Fibroblast of upper back skin (primary cell): ENCODE measurements at places on chromosomes 4 and X.

DNA sequence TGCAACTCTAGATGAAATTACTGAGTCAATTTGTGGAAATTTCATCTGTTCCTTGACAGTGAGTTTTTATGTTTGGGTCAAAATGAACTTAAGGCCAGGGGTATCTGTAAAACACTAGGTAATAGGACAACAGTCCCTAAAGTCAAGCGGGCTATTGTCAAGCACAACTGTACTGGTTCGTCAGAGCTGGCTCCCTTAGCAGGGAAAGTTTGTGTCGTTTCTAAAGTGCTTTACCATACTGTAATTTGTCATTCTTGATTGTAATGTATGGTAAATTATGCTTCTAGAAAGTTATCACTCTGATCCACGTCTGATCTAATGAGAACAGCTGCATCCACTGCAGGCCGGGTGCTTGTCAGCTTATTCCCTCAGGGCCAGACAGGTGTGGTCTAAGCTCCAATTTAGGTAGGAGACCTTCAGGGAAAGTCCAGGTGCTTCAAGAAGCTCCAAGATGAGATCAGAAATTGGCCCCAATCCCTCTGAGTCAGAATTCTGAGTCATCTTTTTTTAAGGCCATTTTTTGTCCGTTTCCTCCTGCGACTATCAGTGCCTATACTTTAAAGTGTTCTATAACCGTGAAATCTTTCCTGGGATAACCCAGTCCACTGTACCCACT is 92.2 kb downstream of the PALLD start:
- DNase-seq = peak; percentile 77

DNA sequence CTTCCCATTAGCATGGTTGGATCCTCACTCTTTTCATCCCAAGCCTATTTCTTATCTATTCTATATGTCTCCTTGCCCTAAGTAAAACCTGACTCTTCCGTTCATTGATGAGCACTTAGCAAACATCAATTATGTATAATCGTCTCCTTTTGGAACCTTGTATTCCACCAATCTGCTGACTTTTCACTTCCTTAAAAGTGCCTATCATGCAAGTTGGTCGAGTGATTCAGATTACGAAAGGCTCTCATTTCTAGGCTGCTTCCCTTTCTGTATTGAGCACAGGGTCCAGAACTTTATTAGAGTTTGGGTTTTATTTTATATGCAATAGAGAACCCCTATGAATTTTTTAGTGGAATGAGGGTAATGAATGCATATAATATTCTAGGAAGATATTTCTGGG is 27.1 kb upstream of the ALB start:
- DNase-seq = no peak

GRCh38 chr4:113834298-113834697 is 72.8 kb upstream of the CAMK2D start:
- no peak for DNase-seq

GRCh38 chr4:120858776-120859175 is 63.8 kb downstream of the PRDM5 start:
- DNase-seq = no peak

DNA sequence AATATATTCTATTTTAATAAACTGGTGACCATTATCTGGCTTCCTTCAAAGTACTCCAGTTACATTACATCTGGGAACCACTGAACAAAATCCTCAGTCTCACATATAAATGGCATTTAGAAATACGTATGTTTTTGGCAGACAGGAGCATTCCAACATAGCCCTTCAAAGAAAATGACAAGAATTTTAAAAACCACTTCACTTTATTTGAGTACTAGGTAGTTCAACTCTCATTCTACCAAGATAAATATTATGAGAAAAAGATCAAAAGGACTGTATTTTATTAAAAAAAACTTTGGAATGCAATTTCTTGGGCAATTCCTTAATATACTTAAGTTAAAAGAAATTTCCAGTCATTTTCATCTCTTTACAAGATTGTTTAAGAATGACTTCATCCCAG is 17.6 kb downstream of the TNIP3 start:
- DNase-seq = peak; percentile 84

DNA sequence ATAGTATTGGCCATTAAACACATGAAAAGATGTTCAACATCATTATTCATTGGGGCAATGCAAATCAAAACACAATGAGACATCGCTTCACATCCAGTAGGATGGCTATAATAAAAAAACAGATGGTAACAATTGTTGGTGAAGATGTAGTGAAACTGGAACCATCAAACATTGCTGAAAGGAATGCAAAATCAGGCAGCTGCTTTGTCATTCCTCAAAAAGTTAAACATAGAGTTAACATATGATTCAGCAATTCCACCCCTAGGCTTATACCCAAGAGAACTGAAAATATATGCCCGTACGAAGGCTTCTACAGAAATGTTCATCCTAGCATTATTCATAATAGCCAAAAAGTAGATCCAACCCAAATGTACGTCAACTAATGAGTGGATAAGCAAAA is 144.0 kb upstream of the NAP1L5 start:
- DNase-seq = peak; percentile 84

- no peak for DNase-seq
Observed at GRCh38 chr4:112513971-112514646, 1.9 kb downstream of the NEUROG2 start.

DNA sequence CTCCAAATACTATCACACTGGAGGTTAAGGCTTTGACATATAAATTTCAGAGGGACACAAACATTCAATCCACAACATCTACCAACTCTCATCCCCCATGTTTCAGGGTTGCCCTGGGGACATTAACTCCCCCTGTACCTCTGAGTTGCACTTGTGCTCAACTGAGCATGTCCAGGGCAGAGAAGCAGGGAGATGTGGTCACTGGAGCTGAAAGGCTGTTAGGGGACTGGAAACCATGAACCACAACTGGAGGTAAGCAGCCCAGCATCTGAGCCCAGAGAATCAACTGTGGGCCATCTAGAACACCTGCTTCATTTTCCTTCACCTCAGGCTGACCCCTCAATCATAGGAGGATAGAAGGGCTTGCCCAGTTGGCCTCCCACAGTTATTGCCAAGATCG is 641.1 kb downstream of the MID1IP1 start:
- DNase-seq = no peak
